ENCODE measurements at places on chromosomes 2 and 18.

DNA sequence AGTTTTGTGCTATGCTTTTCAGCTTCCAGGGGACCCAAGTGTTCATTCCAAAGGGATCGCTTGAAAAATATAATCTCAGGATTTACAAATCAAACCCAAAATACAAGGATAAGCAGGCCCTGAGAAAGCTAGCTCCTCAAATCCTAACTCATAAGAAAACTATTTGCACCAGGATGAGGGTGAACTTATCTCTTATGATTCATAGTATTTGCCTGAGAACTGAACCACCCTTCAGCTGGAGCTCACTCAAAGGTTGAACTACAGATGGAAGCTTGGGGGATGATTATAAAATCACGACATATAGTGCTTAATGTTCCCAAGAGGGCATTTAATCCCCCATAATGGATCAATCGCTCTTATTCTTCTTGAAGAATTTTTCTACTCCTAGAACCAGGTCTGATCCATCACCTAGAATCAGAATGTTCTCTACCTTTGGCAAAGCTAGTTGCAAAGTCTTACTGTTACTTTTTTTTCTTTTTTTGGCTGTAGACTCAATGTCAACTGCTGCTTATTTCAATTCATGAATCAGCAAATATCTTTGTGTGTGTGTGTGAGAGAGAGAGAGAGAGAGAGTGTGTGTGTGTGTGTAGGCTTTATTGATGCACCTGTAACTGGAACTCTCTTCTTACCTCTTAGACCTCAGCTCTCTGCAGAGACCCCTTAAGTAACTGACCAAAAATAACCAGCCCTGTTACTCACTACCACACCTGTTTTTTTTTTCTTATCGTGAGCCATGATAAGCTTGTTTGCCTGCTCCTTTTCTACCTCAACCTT lies 44.8 kb downstream of the ARL4C start:
- DNase-seq, result no peak

DNA sequence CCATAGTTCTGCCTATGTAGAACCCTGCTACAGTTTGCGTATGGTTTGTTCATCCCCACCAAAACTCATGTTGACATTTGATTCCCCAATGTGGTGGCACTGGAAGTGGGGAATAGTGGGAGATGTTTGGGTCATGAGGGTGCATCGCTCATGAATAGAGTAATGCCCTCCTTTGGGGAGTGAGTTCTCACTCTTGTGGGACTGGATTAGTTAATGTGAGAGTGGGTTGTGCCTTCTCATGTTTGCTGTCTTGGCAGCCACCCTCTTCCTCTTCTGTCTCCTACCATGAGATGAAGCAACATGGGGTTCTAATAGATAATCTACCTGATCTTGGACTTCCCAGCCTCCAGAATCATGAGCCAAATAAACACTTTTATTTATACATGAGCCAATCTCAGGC lies 237.2 kb upstream of the APCDD1 start:
- no peak for DNase-seq

GRCh38 chr18:23743733-23744333 lies 54.6 kb downstream of the LAMA3 start:
- DNase-seq, result no peak

DNA sequence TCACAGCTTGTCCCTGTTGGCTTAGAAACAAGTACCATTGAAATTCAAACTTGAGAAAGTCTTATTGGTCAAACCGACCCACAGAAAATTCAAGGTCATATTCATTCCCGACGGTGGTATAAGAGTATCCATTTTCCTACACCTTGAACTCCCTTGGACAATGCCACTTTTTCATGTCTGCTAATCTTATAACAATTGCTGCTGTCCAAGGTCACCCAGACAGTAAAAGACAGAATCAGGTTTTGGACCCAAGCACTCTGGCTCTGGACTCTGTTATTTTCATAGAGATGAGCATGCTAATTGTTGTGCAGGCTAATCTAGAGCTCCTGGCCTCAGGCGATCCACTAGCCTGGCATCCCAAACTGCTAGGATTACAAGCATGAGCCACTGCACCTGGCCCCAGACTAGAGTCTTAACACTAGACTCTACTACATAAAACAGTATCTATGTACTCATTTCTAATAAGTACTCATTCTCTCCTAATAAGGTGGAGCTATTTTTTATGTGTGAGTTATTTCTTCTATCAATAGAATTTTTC lies 57.8 kb downstream of the C2orf76 start:
- no peak for DNase-seq

DNA sequence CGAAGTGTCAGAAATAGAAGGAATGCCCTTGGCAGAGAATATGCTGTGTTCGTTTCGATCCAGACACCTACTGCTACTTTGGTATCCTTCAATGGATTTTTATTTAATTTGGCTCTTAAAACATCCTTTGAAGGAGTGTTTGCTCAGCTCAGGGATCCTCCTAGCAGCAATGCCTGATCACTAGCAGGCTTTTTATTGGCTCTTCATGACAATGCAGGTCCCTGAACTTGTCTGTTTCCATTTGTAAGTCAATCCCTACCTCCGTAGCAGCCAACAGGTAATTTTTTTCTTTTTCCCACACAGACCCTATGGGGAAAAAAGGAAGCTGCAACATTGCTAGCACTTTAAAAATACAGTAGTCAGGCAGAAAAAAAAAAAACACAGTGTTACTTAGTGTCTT lies 366.2 kb upstream of the LRRTM1 start:
- no peak for DNase-seq

GRCh38 chr18:33854086-33854826 lies 276.2 kb downstream of the ASXL3 start:
- DNase-seq, result no peak

DNA sequence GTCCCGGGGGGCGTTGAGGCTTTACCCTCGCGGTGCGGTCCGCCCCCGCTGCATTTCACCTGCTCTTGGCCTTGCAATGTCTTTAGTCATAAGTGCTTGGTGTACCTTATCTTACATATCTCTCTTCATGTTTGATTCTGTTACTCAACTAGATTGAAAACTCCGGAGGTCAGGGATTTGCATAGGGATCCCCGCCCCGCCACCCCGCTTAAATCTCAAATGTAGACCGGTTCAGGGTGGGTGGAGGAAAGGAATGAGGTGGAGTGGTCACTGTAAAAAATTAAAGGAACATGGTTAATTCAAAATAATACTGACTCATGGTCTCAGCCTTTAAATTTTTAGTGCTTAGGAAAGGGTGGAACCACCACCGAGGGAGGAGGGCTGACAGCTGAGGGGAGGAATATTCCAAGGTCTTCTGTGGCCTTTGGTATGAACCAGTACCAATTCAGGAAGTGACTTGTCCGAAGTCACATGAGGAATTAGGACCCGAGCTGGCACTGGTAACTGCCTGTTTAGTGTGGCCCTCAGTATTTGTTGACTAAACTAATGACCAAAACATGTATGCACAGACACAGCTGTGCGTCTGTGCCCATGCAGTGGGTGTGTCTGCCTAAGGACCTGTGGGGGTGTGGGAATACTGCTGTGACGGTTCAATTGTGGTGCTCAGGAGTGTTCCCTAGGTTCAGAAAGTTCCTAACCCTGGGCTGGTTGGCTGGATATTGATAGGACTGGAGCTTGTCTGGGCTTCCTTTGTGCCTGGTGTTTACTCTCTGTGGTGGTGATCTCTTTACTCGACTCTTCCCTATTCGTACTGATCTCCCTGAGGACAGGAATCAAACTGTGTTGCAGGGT lies 1.0 kb downstream of the PLEKHB2 start:
- no peak for DNase-seq

DNA sequence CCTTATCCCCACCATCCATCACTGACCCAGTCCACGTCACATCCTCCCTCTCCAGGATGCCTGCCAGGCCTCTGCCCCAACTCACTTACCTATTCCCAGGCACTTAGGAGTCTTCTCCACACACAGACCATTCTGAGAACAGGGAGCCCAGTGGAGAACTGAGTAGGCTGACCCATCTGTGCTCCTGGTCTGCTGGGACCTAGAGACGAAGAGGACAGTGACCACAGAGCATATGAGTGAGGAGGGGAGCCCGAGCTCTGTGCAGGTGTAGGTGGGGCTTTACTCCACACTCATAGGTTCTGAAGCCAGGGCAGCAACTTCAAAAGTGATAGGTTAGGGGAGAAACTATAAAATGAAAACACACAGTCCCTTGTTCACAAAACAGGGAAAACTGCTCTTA lies 130.0 kb downstream of the NDUFA10 start:
- DNase-seq, result no peak

DNA sequence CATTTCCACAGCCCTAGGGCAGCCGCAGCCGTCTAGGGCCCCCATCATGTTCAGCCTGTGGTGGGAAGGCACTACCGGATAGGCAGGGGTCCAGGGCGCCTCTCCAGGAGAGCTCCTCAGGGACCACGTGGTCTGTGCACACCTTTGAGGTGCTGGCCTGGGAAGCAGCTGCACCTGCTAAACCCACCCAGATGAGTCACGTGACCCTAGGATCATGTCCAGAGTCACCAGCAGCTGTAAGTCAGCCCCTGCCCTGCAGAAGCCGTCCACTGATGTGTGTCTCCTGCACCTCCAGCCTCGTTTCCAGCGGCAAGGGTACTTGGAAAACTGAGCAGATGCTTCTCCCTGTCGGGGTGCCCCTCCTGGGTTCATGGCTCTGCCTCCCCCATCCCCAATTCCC lies 682.6 kb upstream of the SALL3 start:
- DNase-seq, result no peak

DNA sequence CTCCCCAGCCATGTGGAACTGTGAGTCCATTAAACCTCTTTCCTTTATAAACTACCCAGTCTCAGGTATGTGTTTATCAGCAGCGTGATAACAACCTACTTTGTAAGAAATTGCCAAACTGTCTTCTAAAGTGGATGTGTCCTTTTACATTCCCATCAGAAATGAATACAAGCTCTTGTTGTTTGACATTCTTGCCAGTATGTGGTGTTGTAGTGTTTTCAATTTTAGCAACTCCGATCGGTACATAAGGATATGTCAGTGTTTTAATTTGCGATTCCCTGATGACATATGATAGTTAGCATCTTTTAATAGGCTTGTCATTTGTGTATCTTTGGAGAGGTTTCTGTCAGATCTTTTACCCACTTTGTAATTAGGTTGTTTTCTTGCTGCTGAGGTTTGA lies 1156.3 kb upstream of the CRIM1 start:
- no peak for DNase-seq

GRCh38 chr2:154289870-154290269 lies 408.6 kb upstream of the KCNJ3 start:
- no peak for DNase-seq

DNA sequence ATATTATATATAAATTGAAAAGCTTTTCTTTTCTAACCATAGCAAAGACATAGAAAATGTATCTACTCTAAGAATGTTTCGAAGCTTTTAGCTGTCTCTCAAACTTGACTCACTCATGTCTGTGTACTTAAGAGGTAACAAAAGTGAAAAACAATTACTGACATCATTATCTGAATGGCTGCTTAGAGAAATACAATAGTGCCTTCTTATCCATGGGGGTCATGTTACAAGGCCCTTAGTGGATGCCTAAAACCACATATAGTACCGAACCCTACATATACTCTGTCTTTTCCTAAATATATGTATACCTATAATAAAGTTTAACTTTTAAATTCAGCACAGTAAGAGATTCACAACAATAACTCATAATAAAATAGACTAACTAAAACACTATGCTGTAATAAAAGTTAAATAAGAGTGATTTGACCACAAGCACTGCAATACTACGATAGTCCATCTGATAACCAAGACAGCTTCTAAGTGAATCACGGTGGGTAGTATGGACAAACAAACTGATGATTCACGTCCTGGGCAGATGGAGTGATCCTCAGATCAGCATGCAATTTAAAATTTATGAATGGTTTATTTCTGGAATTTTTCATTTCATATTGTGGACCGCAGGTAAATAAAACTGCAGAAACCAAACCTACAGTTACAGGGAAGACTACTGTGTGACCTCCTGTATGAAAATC lies 246.2 kb downstream of the XIRP2 start:
- DNase-seq, result no peak

DNA sequence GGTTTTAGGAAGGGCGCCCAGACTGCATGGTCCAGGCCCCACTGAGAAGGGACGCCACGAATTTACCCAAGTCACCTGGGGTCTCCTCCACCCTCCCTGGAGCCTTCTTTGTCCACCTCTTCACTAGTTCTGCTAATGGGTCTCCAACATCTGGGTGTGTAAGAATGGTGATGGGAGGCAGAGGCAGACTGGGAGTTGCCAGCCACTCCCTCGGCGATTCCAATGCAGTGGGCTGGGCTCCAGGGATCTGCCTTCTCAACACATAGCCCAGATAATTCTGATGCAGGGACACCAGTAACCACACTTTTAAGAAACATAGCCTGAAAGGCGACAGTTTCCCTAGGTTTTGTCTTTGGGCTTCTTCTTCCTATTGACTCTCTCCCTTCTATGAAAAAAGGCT lies 39.1 kb downstream of the MRPL44 start:
- no peak for DNase-seq

GRCh38 chr2:38123911-38124310 lies 48.0 kb upstream of the CYP1B1 start:
- DNase-seq, result no peak

DNA sequence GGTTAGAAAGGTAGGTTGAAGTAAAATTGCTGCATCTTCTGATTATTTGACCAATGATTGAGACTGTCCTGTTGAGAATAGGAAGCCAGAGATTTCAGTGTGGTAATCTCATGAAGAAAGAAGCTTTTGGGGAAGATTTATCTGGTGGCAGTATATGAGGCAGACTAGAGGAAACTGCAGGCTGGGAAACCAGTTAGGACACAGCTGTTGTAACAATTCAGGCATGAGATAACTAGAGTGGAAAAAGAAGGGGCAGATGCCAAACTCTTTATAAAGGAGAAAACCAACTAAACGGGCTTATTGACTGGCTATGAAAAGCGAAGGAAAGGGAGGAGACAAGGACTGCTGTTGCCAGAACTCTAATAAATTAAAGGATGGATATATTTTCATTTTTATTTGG lies 155.6 kb downstream of the TTC27 start:
- peak; percentile 64 for DNase-seq
